ENCODE measurements at places on chromosomes 3 and 15.

DNA sequence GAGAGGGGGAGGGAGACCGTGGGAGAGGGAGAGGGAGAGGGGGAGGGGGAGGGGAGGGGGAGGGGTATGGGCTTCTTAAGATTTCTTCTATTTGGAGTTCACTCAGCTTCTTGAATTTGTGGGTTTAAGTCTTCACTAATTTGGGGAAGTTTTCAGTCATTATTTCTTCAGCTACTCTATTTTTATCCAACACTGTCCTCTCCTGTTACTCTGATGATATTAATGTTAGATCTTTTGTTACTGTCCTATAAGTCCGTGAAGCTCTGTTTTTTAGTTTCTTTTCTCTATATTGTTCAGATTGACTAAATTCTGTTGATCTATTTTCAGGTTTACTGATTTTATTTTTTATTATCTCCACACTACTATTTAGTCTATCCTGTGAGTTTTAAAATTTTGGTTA lies 351.5 kb upstream of the TPM1 start:
- DNase-seq, result no peak

GRCh38 chr15:26504009-26504408 lies 268.9 kb downstream of the GABRB3 start:
- no peak for DNase-seq

- no peak for DNase-seq
Observed at GRCh38 chr3:82294609-82295008, 533.2 kb upstream of the GBE1 start.

DNA sequence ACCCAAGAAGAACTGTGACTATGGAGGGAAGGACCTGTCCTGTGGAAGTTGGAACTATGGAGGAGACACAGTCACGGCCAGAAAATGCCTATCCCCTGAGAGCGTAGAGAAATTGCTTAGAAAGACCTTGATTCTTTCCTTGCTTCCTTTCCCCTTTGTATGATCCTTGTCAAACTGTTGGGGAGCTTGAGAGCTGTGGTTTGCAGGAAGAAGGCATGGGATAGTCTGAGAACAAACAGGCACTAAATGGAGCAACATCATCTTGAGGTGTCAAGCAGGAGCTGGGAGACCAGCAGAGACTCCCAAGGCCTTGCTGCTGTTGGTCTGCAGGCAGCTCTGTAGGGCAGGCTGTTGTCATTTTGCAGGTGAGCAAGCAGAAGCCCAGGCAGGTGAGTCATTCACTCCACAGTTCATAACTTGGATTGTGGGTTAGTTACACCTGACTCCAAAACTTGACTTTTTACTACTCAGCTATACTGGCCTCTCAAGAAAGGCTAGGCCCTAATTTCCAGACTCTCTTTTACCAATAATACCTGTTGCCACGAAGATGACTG lies 298.9 kb downstream of the LRTM1 start:
- DNase-seq, result no peak

DNA sequence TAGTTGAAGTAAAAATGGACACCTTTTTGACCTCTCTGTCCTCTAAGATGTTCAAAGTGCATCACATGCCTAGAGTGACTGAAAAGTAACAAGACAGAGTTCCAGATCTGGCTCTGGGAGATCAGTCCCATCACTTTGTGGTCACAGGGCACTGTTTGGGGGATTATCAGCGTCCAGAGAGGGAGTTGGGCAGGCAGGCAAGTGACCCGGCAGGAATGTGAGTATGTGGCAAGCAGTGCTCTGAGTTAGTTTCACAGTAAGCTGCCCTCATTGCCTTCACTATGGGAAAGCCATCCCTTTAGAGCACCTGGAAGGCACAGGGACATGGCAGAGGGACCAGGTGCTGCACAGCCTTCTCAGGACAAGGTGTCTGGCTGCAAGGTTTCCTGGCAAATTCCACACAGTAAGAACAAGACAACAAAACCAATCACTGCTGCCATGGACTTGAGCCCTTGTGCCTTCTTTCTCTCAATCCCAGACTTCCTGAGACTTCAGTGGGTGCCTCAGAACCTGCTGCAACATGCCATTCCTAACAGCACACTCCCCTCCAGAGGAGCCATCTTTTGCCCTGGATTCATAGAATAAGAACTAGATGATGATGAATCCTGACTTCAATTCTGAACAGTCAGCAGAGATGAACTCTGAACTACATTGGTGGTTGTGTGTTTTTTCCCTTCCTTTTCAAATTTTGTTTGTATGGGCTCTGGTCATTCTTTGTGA lies 55.2 kb downstream of the TIPARP start:
- peak; percentile 21 for DNase-seq

DNA sequence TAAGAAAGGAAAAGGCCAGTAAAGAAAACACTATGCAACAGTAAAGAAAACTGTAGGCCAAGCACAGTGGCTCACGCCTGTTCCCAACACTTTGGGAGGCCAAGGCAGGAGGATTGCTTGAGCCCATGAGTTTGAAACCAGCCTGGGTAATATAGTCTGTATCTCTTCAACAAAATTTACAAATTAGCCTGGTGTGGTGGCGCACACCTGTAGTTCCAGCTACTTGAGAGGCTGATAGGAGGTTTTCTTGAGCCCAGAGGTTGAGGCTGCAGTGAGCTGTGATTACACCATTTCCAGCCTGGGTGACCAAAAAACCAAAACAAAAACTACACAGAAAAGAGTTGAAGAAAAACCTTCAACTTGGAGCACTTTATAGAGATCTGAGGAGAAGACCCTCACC lies 31.8 kb downstream of the DAG1 start:
- DNase-seq, result no peak

- DNase-seq, result no peak
Observed at GRCh38 chr3:33775363-33775762, 23.1 kb upstream of the PDCD6IP start.

All from NCI-H2081 (cell line).